NCI-H1092 treated with DMSO at 0.1 percent for 48 hours (cell line): ENCODE measurements at places on chromosomes 6 and 20.

DNA sequence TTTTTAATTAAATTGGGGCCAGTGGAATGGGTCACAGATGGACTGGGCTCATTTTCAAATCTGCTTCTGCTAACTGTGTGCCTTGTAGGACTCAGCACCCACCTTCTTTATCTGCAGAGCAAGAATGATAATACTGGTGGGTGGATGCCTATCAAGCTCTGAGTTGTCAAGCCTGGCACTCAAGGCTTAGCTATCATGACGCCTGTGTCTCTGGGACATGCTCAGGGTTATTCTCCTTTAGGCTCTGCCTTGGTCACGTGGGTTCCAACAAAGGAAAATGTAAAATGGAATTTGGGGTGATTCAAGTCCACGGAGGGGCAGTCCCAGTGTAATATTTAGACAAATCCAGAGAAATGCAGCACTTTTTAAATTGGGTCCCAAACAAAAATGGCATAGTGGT, 202.3 kb downstream of the TSHZ2 start:
- DNase-seq: no peak

DNA sequence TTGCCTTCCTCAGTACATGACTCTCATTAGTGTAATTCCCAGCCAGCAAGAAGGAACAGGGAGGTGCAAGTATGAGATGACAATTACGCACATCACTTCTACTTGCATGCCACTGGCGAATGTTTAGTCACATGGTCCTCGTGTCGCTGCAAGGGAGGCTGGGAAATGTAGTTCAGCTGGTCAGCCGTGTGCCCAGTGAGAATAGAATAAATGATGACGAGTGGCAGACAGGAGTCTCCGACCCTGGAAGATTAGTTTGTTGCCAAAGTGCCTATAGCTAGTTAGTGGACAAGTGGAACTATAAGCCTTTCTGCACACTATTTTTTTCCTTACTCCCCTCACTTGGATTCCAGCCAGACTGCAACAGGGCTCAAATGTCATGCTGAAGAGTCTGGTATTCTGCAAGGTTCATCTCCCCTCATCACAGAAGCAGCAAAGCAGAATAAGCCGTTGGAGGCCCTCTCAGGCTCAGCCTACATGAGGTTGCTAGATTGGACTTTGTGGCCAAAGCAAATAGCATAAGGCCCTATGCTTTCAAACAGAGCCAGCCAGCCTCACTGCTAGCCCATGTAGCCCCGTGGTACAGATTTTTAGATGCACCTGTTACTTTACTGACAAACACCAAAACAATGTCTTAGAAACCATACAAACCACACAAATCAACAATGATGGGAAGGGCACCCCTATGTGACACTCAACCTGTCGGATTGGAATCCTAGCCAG, 9.7 kb downstream of the LINC00237 start:
- peak; percentile 56 for DNase-seq

DNA sequence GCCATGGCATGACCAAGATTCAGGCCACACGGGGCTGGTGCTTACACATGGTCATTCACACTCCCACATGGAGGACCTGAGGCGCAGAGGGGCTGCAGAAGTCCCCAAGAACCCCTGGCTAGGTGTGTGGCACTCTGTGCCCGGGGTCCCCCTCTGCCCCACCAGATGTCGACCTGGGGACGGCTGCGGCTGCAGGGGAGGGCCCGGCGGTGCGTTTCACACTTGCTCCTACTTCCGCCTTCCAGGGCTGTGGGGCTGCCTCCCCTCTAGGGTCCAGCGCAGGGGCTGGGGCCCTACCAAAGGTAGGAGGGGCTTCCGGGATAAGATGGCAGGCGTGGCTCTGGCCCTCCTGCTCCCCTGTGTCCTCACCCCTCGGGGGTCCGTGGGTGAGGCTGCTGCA, 81.1 kb upstream of the SLCO4A1 start:
- no peak for DNase-seq

GRCh38 chr6:45477790-45478189, 100.1 kb upstream of the SUPT3H start:
- DNase-seq: no peak

DNA sequence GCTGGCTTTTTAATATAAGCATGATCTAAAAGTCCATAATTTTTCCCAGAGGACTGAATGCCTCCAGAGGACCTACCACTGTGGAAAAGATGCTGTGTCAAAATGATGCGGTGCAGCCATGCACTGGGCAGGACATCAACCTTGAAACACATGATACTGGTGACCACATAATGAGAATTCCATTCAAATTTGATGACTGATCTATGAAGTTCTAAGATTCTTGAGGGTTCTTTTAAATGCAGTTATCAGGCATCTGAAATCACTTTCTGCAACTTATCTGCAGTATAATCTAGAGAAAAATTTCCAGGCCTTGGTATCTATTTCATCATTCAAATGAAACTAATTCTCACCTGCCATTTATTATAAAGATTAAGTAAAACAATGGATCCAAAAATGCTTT, 15.0 kb upstream of the MARCKS start:
- DNase-seq: no peak

DNA sequence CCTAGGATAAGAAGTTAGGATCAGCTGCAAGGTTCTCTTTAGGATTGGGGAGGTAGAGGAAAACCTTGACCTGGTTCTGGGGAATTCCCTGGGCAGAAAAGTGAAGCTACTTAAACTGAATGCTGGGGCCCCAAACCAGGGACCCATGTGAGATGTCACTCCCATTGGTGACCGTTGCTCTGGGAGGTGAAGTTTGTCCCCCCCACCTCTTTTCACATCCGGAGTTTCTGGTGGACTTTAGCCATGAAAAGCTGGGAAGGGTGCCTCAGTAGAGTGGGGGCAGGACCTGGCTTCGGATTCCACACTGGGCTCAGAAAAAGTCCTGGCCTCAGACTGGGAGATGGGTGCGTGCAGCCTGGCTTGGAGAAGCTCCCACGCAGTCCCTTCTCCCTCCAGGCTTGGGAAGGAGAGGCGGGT, 13.2 kb downstream of the TJAP1 start:
- DNase-seq: no peak

- no peak for DNase-seq
Measured at GRCh38 chr6:5638666-5639065, 368.1 kb downstream of the NRN1 start.

GRCh38 chr6:36968266-36968977, 13.9 kb downstream of the PI16 start:
- DNase-seq: no peak

DNA sequence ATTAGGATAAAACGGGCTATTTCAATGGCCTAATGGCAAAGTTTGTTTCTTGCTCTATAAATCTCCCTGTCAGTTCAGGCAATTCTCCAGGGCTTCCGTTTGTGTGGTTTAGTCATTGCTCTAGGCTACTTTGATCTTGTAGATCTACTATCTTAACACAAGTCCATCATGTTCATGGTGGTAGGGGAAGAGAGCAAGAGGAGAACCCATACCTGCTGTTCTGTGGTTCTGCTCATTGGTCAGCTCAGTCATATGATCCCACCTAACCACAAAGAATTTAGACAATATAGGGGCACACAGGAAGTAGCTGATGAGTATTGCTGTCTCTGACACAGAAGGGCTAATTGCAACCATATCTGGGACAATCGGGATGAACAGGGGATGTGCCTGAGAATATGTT, 4.9 kb upstream of the DEK start:
- DNase-seq: no peak

GRCh38 chr6:112286010-112286409, 31.6 kb upstream of the LAMA4 start:
- DNase-seq: no peak

GRCh38 chr6:126553854-126554253, 213.9 kb downstream of the CENPW start:
- no peak for DNase-seq

GRCh38 chr6:157106487-157106886, 216.8 kb downstream of the TMEM242 start:
- DNase-seq: no peak

- peak; percentile 53 for DNase-seq
Measured at GRCh38 chr20:19465536-19465935, 253.1 kb downstream of the SLC24A3 start.

- DNase-seq: peak; percentile 76
Measured at GRCh38 chr6:41488433-41489119, 57.6 kb upstream of the FOXP4 start.
